ENCODE measurements at places on chromosomes 1 and 21.

- no peak for DNase-seq
Observed at GRCh38 chr1:50955116-50955515, 5.0 kb downstream of the FAF1 start.

DNA sequence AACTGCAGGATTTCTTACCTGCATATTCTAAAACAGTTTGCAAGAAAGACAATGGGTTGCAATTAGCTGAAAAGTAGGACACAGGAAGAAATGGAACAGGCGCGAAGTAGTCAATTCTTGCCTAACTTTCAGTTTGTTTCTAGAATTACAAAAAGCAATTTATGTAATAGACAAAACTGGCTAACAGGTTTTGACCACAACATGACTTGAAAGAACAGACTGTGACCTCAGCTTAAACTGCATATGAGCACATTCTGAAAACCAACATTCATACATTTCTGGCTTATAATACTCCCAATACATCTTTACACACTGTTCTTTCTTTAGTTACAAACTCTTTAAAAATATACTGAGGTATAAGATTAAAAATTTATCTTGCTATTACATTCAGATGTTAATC is 405.9 kb upstream of the B3GALT2 start:
- no peak for DNase-seq

- DNase-seq = no peak
Observed at GRCh38 chr1:180221462-180221861, 8.6 kb upstream of the LHX4 start.

DNA sequence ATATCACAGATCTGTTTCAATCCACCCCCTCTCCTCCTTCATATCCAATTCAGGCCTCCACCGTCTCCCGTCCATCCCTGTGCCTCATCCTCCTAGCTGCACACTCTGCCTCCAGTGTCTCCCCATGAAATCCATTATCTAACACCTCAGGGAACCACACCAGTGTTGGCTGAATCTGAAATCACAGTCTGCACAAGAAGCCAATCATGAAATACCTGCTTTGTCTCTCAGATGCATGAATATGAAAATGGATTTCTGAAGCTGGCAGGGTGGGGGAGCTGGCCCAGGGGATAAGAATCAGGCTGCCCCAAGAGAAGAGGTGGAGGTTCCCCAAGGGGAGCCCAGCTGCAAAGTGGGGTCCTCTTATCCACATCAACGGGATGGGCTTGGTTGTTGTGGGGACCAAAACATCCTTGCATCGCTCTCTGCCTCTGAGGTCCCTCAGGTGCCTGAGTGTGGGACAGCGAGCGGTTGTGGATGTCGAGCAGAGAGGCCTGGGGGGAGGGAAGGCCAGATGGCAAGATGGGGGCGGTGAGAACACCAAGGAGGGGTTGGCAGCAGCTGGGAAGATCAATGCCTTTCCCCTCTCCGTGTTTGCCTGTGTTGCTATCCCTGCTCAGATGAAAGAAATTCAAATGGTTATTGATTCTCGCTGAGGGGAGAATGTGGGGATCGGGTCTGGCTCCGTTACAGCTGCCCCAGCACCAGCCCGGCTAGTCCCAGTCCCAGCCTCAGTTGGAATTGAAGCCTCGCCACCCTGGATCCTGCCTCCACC is 237.3 kb upstream of the POU3F1 start:
- DNase-seq = no peak

- DNase-seq = no peak
Observed at GRCh38 chr1:173418107-173418985, 58.8 kb upstream of the PRDX6 start.

Measured in H54 (cell line).